ENCODE measurements at places on chromosomes 7 and 10.
A peak's percentile ranks its signal among the peaks of the same experiment; 100 is the strongest.

DNA sequence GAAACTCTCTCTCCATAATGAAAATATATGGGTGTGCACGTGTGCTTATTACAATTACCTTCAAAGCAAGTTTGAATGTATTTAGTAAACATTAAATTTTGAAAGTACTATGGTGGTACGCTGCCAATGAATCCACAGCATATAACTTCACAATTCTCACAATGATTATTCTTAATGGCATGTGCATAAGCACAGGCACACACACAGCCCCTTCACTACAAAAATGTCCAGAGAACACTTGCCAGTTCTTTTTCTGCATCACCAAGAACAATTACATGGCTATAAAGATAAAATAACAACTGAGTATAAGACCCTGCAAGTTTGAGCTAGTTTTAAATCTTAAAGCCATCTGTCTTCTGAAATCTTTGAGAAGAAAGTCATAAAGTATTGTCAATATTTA, 22.2 kb downstream of the SGCE start:
- H3K27ac ChIP-seq = no peak overlapping the region
- no peaks in the 10 kb centered on the region for H3K4me1 ChIP-seq
- H3K27me3 ChIP-seq = no peaks in the 10 kb centered on the region

- no peak overlapping the region for H3K4me3 ChIP-seq
- H3K27ac ChIP-seq = no peak overlapping the region
- DNase-seq = no peak
- H3K36me3 ChIP-seq = no peaks in the 10 kb centered on the region
- no peaks in the 10 kb centered on the region for H3K27me3 ChIP-seq
Observed at GRCh38 chr7:111743244-111743847, 181.1 kb upstream of the IMMP2L start.

GRCh38 chr7:124566583-124566982, 199.0 kb downstream of the GPR37 start:
- H3K36me3 ChIP-seq = no peaks in the 10 kb centered on the region
- no peak overlapping the region for H3K27ac ChIP-seq
- H3K4me1 ChIP-seq = no peaks in the 10 kb centered on the region
- no peaks in the 10 kb centered on the region for H3K27me3 ChIP-seq
- H3K4me3 ChIP-seq = no peak overlapping the region

DNA sequence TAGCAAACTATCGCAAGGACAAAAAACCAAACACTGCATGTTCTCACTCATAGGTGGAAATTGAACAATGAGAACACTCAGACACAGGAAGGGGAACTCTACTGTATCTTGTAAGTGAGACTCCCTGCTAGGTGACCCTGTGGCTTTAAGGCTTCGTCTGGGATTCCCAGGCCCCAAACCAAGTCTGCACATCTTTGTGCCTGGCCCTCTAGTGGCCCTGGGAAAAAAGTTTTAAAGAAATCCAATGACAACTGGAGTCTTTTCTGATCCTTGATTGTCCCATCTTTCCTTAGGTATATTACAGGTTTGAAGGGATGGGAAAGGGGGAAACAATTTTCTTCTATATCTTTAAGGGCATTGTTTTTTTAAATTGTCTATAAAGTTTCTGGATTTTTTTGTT, 10.6 kb upstream of the LIPM start:
- H3K27me3 ChIP-seq = no peaks in the 10 kb centered on the region
- no peaks in the 10 kb centered on the region for H3K36me3 ChIP-seq
- no peak overlapping the region for H3K4me3 ChIP-seq
- H3K4me1 ChIP-seq = no peaks in the 10 kb centered on the region
- no peak overlapping the region for H3K27ac ChIP-seq

- no peak overlapping the region for H3K27ac ChIP-seq
- H3K4me3 ChIP-seq = no peak overlapping the region
- no peaks in the 10 kb centered on the region for H3K4me1 ChIP-seq
- no peaks in the 10 kb centered on the region for H3K27me3 ChIP-seq
Observed at GRCh38 chr7:2734751-2735571, 47.0 kb downstream of the AMZ1 start.

- no peaks in the 10 kb centered on the region for H3K27me3 ChIP-seq
- H3K4me3 ChIP-seq = no peak overlapping the region
- no peak for DNase-seq
- H3K4me1 ChIP-seq = no peaks in the 10 kb centered on the region
Observed at GRCh38 chr10:4093438-4093837, 308.4 kb upstream of the KLF6 start.

GRCh38 chr10:129511758-129512157, 44.7 kb downstream of the MGMT start:
- no peaks in the 10 kb centered on the region for H3K4me1 ChIP-seq
- no peak overlapping the region for H3K27ac ChIP-seq
- no peaks in the 10 kb centered on the region for H3K27me3 ChIP-seq
- no peaks in the 10 kb centered on the region for H3K36me3 ChIP-seq
- H3K4me3 ChIP-seq = no peak overlapping the region

GRCh38 chr7:26590709-26591108, 273.7 kb downstream of the SKAP2 start:
- no peak overlapping the region for H3K4me3 ChIP-seq
- H3K4me1 ChIP-seq = no peaks in the 10 kb centered on the region
- peaks cover 10% of the 10 kb centered on the region for H3K27me3 ChIP-seq
- H3K27ac ChIP-seq = no peak overlapping the region
- no peaks in the 10 kb centered on the region for H3K36me3 ChIP-seq

DNA sequence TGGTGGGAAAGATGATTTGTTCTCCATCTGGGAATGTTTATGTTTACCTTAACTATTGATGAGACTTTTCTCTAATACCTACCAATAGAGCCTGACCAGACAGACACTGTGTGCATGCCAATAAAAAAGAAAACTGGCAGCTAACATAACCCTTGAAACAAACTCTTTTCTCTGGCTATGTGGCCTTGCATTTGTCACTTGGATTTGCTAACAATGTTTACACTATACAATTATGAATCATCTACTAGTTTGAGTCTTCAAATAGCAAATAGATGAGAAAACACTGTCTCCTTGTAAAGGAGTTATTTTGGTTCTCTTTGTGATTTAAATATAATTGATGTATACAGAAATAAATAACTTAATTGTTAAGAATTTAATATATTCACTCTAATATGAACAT, 273.1 kb downstream of the SEMA3D start:
- H3K27ac ChIP-seq = no peak overlapping the region
- no peak overlapping the region for H3K4me3 ChIP-seq
- H3K27me3 ChIP-seq = no peaks in the 10 kb centered on the region
- no peaks in the 10 kb centered on the region for H3K36me3 ChIP-seq
- no peak for DNase-seq

GRCh38 chr10:22593636-22594198, 120.7 kb downstream of the PIP4K2A start:
- H3K36me3 ChIP-seq = no peaks in the 10 kb centered on the region

DNA sequence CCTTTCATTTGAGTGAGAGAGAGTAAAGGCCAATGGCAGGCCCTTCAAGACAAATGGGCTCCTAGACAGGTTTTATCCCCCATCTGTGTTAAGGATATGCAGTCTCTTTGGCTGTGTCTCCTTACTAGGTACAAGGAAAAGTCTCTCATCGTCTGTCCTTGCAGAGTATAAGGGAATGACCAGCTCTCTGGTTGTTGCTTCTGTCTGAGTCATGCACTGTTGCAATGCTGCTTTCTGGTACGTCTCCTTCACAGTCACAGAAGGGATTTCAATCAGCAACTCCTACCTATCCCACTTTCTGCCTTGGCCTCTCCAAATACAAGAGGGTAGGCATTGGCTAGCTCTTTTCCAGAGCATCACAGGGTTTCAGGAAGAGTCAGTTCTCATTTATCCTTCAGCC, 48.1 kb downstream of the CTTNBP2 start:
- no peaks in the 10 kb centered on the region for H3K27me3 ChIP-seq
- DNase-seq = no peak
- no peaks in the 10 kb centered on the region for H3K4me1 ChIP-seq
- H3K4me3 ChIP-seq = no peak overlapping the region
- H3K36me3 ChIP-seq = no peaks in the 10 kb centered on the region

GRCh38 chr7:77859343-77859742, 60.8 kb downstream of the PHTF2 start:
- H3K27me3 ChIP-seq = no peaks in the 10 kb centered on the region
- DNase-seq = no peak
- no peaks in the 10 kb centered on the region for H3K36me3 ChIP-seq
- no peaks in the 10 kb centered on the region for H3K4me1 ChIP-seq
- H3K4me3 ChIP-seq = no peak overlapping the region

- no peak for DNase-seq
- no peaks in the 10 kb centered on the region for H3K27me3 ChIP-seq
- no peaks in the 10 kb centered on the region for H3K36me3 ChIP-seq
- H3K27ac ChIP-seq = peak within 1 kb of the TSS; percentile 68
- no peaks in the 10 kb centered on the region for H3K4me1 ChIP-seq
Observed at GRCh38 chr7:47581804-47582763, at the start of gene TNS3. TNS3 (minus strand) TSS chr7:47582111; CDS start chr7:47439636, 142,475 bp downstream.

GRCh38 chr10:124098575-124098974, 5.2 kb upstream of the CHST15 start:
- no peak overlapping the region for H3K4me3 ChIP-seq
- H3K4me1 ChIP-seq = no peaks in the 10 kb centered on the region
- H3K27ac ChIP-seq = no peak overlapping the region
- H3K27me3 ChIP-seq = no peaks in the 10 kb centered on the region

- H3K27ac ChIP-seq = no peak overlapping the region
- H3K4me3 ChIP-seq = no peak overlapping the region
- peak; percentile 61 for DNase-seq
- no peaks in the 10 kb centered on the region for H3K27me3 ChIP-seq
Observed at GRCh38 chr10:14123139-14123538, 207.6 kb downstream of the FRMD4A start.

DNA sequence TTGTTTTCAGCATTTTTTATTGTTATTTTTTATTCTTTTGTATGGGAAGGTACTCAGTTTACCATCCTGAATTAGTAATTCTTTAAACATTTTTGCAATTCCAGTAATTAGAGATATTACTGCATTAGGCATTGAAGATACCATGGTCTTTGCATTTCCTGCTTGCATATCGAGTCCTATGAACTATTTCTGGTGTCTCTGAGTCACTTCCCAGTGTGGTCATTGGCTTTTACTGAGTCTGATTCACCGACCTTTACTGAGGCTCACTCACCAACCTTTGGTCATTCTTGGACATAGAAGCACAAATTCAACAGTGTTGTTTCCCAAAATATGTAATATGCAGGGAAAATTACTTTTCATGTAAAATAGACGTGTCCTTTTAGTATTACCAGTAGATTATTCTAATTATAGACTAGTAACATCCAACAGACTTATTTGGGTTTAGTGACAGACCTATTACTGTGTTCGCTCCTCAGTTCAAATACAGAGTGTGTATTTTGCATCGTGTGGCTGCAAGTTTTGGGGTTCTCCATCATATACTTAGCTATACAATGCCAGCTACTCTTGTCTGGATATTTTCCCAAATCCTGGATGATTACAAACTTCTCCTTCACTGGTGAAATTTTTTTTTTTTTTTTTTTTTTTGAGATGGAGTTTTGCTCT, 180.7 kb upstream of the PRSS1 start:
- H3K4me3 ChIP-seq = no peak overlapping the region
- H3K36me3 ChIP-seq = no peaks in the 10 kb centered on the region
- H3K27me3 ChIP-seq = no peaks in the 10 kb centered on the region
- no peak overlapping the region for H3K27ac ChIP-seq
- DNase-seq = no peak
- H3K4me1 ChIP-seq = no peaks in the 10 kb centered on the region

GRCh38 chr7:33952824-33953223, 47.5 kb downstream of the BMPER start:
- H3K27me3 ChIP-seq = no peaks in the 10 kb centered on the region
- H3K27ac ChIP-seq = no peak overlapping the region
- no peak for DNase-seq
- H3K4me3 ChIP-seq = no peak overlapping the region
- H3K4me1 ChIP-seq = no peaks in the 10 kb centered on the region

- H3K4me3 ChIP-seq = no peak overlapping the region
- DNase-seq = no peak
- no peaks in the 10 kb centered on the region for H3K4me1 ChIP-seq
Observed at GRCh38 chr7:3370068-3370830, 69.2 kb downstream of the SDK1 start.

- no peak overlapping the region for H3K27ac ChIP-seq
- H3K4me1 ChIP-seq = no peaks in the 10 kb centered on the region
- no peaks in the 10 kb centered on the region for H3K36me3 ChIP-seq
- H3K4me3 ChIP-seq = no peak overlapping the region
- no peak for DNase-seq
Observed at GRCh38 chr10:26721561-26721960, 24.1 kb downstream of the PDSS1 start.

DNA sequence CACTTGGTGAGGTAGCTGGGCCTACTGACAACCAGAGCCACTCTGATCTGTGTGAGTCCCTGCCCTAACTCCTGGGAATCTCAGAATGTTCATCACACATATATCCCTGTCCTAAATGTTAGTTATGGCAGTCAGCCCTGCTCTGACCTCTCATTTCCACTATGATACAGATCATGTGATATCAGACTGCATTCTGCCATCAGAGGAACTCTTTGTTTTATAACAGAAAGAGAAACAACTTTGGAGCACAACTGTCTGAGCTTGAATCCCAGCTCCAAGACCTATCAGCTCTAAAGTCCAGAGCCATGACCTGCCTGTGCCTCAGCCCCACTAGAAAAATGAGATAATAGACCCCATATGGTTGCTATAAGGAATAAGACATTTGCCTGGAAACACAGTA, 54.6 kb upstream of the ABCB4 start:
- H3K4me1 ChIP-seq = no peaks in the 10 kb centered on the region
- H3K4me3 ChIP-seq = no peak overlapping the region
- H3K27me3 ChIP-seq = no peaks in the 10 kb centered on the region
- H3K27ac ChIP-seq = no peak overlapping the region
- no peaks in the 10 kb centered on the region for H3K36me3 ChIP-seq
- no peak for DNase-seq
